ENCODE measurements at places on chromosomes 6 and 20.

DNA sequence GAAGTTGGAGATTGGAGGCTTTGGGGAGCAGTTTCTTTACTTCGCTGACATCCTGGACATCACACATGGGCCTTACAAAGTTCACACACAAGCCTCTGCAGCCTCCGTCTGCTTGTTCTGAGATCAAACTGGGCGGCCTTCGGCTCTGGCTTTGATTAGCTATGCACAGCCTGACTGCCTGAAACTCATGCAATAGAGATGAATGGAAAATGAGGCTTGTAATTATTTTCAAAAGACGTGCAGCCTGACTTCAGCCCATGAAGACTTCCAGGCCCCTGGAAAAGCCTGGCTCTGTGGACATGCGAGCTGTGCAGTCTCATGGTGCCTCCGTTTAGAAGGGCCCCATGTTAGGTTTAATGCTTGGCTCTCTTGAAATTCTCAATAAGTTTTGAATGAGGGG is 480.5 kb upstream of the SULF2 start:
- DNase-seq: no peak

GRCh38 chr20:58125726-58126125 is 102.7 kb downstream of the ANKRD60 start:
- no peak for DNase-seq

GRCh38 chr20:54118220-54119001 is 48.0 kb upstream of the BCAS1 start:
- no peak for DNase-seq

GRCh38 chr20:2576317-2576727 is 39.9 kb downstream of the TMC2 start:
- DNase-seq: peak; percentile 43

GRCh38 chr6:80348263-80348662 is 241.8 kb downstream of the BCKDHB start:
- DNase-seq: no peak

GRCh38 chr6:8135276-8135675 is 32.9 kb upstream of the EEF1E1 start:
- no peak for DNase-seq

DNA sequence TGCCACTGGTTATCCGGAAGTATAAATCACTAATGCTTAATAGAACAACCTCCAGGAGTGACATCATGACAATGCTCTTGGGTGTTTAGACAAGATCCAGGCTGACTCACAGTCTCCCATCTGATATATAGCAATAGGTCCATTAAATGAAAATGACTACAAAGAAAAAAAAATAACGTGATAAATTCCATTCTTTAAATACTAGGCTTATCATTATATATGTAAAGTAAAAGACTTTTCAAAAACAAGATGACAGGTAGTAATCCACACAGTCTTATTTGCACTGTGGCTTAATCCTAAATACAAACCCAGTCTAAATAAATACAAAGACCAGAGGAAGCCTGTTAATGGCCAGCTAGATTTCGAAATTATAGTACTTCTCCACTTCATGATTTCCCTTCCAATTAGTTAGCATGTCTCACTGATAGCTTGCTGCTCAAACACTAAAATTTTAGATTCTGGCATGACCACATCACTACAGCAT is 149.1 kb upstream of the BEND3 start:
- no peak for DNase-seq

GRCh38 chr6:79034865-79035264 is 43.2 kb downstream of the PHIP start:
- DNase-seq: no peak

GRCh38 chr20:50645253-50646068 is 45.9 kb downstream of the RIPOR3 start:
- DNase-seq: peak; percentile 41

DNA sequence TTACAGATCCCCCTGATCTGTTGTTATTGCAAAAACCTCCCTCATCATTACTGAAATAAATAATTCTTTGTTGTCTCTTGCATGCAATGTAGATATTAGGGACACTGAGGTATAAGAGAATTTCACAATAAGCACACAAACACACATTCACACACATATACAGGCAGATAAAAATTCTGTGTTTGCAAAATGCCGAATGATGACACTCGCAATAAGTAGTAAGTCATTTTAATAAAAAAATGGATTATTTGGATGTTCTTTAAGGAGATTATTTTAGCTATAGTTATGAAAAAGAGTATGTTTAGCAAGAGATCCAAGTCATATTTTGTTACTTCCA is 13.6 kb downstream of the DEFB114 start:
- no peak for DNase-seq

- DNase-seq: no peak
Observed at GRCh38 chr6:152977556-152977955, 5.3 kb downstream of the FBXO5 start.

DNA sequence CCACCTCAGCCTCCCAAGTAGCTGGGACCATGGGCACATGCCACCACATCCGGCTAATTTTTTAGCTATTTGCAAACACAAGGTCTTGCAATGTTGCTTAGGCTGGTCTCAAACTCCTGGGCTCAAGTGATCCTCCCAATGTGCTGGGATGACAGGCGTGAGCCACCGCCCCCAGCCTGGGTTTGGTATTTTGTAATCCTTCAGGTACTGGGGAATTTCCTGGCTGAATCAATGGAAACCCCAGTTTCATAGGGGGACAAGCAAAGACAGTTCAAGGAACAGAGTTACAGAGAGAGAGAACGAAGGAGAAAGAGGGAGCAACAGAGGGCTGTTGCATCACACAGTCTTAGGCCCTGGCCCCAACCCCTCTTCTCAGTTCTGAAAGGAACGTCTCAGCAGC is 35.7 kb downstream of the RAB44 start:
- DNase-seq: no peak

DNA sequence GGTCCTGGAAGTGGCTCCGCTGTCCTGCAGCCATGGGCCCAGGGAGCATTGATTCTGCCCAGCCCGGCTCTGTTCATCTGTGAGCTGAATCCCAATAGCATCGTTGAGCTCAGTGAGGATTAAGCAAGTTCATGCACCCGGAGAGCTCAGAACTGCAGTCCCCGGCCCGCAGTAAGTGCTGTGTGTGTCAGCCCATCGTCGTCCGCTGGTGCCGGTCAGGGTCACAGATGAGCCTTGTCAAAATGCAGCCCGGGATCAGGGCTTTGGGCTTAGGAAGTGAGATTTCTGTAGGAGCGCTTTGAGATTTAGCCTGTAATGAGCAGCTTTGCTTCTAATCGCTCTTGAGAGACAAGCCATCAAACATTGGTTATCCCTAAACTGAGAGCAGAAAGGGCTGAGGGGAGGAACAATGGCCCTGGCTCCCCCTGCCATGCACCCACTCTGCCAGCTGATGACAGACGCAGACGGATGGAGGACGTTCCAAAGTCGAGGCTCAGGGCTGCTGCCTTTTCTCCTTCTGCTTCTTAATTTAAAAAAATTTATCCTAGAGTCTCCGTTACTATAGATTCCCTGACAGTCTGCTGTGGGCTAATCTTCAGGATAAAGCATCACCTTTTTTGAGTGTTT is 25.6 kb upstream of the SULF2 start:
- DNase-seq: no peak

DNA sequence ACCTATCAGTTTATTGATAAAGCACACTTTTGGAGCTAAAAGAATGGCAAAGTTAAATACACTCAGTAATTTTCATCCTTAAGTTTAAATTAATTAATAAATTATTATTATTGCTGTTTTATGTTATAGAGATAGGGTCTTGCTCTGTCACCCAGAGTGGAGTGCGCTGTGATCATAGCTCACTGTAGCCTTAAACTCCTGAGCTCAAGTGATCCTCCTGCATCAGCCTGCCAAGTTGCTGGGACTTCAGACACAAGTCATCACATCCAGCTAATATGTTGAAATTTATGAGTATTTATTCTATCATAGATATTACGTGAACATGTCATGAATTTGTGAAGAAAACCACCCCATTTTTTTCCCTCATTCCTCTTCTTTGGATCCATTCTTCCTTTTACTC is 64.2 kb downstream of the GJA1 start:
- DNase-seq: no peak

DNA sequence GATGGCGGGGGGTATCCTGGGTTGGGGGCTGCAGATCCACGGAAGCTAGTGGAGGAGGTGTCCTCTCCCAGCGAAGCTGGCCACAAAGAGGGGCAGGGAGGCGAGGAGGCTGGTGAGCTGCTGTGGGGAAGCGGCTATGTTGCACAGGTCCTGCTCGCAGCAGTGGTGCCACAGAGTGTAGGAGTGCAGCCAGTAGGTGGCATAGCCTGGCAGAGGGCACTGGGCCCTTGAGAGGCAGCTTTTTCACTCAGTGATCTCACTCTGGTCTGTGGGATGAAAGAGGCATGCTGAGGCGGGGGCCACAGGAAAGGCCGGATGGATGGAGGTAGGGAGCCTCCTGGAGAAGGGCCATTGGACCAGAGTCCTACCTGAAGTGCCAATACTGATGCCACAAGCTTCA is 2.9 kb upstream of the LY6G6D start:
- DNase-seq: no peak

DNA sequence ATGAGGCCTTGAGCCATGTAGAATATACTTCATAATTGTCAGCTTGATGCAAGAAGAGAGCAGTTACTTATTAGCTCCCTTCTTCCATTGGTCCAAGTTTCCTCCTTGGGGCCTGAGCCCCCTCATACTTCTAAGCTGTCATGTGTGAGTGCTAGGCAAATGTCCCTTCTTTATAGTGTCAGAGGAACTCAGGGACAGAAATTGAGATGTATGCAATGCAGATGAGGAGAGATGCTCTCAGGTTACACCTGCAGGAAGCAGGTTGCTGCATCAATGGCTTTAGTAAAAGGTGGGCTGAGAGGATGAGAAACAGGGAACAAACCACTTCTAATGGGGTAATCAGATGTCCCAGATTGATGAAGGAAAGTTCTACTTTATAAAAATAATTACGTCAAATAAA is 6.7 kb upstream of the PDSS2 start:
- no peak for DNase-seq

DNA sequence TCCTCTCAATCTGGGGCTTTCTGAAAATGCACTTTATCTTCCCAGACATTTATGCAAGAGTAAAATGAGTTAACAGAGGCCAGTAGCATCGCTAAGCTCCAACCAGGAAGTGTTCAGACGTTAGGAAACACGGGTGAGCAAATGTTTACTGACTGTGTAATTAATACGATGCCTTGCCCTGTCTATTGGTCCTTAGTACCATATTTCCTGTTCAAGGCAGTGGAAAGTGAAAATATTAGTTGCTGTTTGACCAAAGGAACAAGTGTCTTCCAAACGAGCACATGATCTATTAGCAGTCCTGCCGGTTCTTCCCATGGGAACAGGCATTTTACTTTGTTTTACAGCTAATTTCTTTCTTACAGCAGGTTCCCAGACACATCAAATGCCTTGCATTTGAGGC is 311.1 kb upstream of the JAG1 start:
- no peak for DNase-seq

- DNase-seq: no peak
Observed at GRCh38 chr6:34065466-34066217, 80.2 kb downstream of the GRM4 start.

DNA sequence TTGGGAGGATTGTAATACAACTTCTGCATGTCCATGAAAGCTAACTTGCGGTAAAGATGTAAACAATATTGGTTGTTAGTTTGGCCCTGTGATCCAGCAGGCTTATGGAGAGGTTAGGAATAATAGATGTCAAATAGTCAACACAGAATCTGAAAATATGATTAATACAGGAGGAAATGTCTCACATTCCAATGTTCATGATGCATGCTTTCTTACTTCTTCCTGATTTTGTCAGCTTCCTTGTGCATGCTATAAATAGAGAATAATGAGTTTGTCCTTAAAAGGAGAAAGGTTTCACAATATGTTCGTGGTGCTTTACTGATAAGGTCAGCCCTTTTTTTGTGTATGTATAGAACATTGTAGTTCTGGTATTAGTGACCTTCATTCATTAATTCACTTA is 136.7 kb downstream of the MMUT start:
- DNase-seq: peak; percentile 3

DNA sequence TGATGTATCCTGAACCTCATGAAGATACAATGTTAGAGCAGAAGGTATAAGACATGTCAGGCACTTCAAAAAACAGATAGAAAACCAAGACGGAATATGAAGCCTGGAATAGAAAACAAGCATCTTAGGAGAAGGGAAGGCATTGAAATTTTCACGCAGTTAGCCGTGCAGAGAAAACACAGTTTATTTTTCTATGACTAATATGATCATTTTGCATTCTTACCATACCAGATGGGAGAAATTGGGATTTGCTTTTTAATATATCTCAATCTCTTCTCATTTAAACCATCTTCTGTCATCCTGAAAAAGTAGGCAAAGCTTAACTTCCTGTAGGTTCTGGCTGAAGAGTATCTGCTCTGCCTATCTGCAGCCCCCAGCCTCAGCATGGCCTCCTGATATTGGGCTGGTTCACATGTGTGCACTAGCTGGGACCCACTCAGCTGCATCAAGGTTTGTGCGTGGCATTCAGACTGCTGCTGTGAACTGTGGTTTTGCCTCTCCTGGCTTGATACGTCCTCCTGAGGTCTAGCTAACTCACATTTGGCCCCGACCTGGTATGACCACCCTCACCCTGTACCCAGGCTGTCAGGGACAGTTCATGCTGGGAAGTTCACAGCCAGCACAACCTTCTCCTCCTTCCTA is 392.5 kb upstream of the SASH1 start:
- no peak for DNase-seq

GRCh38 chr6:43075670-43076463 is at the start of gene PTK7:
Gene PTK7, plus strand, starts transcription at chr6:43076314. Its CDS starts 175 bp downstream, at chr6:43076489.
- peak; percentile 94 for DNase-seq

DNA sequence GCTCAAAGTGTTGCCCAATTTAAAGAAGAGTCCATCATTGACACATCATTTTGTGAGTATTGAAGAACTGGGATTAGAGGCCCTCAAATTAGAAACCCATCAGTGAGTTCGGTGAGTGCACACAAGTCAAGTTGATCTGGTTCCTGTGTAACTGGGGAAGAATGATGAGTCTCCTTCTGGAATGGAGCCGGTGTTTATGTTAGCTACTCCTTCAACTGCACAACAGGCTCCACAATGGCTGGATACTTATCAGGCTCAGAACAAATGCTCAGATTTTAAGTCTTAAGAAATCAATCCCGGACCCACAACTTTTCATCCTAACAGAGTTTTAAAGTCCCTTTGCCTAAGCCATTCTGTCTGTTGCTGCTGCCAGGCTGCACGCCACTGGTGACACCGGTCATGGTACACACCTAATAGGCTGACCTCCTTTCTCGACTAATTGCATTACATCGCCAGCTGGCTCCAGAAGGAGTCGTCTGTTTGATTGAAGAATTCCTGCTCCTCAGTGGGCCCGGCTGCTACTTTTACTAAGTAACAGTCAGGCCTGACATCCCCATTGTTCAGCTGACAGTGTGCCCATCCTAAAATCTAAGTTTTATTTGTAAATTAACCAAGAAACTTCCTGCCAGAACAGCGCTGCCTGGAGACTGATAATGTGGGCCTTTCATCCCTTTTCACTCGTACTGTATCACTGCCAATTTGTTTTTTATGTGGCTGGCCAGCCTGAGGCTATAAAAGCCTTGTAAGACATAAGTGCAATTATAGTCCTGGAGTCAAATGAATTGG is 130.4 kb downstream of the INSM1 start:
- peak; percentile 93 for DNase-seq

DNA sequence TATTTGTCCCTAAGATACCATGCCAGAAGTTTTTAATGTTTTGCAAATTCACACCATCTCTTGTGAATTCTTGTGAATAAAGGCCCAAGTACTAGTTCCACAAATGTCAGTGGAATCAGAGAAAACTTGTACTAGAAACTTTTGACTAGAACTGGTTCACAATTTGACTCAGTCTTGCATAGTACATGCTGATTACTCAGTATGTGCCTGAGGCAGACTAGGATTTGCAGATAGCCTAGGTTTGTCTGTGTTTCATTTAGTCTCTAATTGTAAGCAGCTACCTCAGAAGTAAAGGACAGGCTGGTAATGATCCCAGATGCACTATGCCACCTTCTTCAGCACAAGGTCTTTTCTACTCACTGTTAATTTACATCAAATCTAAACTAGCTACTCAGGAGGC is 34.2 kb upstream of the GSTA4 start:
- no peak for DNase-seq

All from eye (tissue), 1 donor.